ENCODE measurements at places on chromosomes 3 and 15.

GRCh38 chr3:150161011-150161410 is 190.3 kb upstream of the PFN2 start:
- DNase-seq: no peak

- DNase-seq: no peak
These were observed 44.8 kb upstream of the RPL32 start for GRCh38 chr3:12886106-12886679.

GRCh38 chr15:91444656-91445055 is 344.6 kb downstream of the SV2B start:
- no peak for DNase-seq

DNA sequence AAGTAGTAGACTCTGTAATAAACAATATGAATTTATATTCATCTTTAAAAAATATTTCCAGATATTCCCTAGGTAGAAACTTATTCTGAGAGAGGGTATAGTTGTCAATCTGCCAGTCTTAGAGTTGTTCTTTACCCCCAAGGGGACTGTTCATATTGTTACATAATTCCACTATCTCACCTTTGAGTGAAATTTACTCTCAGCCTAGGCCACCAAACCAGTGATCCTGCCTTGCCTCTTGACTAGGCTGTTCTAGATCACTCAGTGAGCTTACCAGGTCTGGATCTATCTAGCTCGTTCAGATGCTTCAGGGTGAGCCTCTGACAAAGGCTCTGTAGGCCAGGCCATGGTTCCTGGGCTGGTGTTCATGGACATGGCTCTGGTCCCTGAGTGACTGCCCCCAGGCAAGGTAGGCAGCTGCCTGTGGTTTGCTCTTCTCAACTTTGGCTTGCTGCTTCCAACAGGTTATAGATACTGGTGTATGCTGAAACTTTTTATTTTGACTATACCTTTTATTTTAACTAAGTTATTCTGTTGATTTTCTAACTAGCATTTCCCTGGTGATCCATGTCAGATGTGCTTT is 27.6 kb downstream of the ZNF592 start:
- no peak for DNase-seq
